Stimulated activated CD4-positive, alpha-beta T cell treated with anti-CD3 and anti-CD28 coated beads, Interleukin-4, amount 100 ng/mL, for 24 hours (primary cell): ENCODE measurements at places on chromosomes 3 and 15.
A peak's percentile ranks its signal among the peaks of the same experiment; 100 is the strongest.

GRCh38 chr15:77921664-77922063 is 155.8 kb downstream of the TBC1D2B start:
- DNase-seq, result no peak

GRCh38 chr15:61830536-61831330 is 229.5 kb downstream of the VPS13C start:
- DNase-seq, result no peak

GRCh38 chr15:70569714-70570231 is 193.6 kb downstream of the UACA start:
- no peak for DNase-seq

- DNase-seq, result no peak
These were observed 59.6 kb upstream of the ZBTB38 start for GRCh38 chr3:141308588-141309218.

DNA sequence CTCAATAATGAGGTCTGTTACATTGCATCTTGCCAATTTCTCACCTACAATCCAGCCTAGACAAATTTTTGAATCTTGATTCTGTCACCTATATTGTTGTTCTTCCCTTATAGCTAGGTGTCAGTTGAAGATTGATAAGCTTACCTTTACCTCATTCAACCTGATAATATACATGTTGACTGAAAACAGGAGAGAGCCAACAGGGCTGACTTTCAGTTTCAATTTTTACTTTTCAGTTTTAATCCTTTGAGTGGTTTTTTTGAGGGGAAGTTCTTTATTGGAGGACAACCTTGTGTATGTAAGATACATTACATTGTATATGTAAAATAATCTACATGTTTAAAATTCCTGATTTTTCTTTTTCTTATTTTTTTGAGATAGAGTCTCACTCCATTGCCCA is 5.8 kb downstream of the ATP13A5 start:
- no peak for DNase-seq

GRCh38 chr3:170584585-170585007 is 1.3 kb downstream of the SLC7A14 start:
- DNase-seq, result peak; percentile 46

GRCh38 chr3:22859618-22860017 is 343.5 kb upstream of the UBE2E2 start:
- no peak for DNase-seq

- no peak for DNase-seq
These were observed 756 bp upstream of the RMDN3 start for GRCh38 chr15:40755812-40756208.

GRCh38 chr15:50163719-50164410 is 18.1 kb upstream of the SLC27A2 start:
- DNase-seq, result no peak

- DNase-seq, result no peak
These were observed 121.0 kb upstream of the MBNL1 start for GRCh38 chr3:152147748-152148147.

DNA sequence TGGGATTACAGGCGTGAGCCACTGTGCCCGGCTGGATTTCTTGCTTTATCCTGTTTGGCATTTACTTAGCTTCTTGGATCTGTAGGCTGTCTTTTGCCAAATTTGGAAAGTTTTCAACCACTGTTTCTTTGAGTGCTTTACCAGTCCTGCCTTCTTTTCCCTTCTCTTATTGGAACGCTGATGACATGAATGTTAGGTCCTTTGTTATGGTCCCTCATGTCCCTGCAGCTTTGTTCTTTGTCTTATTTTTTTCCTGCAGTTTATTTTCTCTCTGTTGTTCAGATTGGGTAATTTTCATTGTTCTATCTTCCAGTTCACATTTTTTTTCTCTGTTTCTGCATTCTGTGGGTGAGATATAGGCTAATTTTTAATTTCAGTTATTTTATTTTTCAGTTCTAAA is 25.0 kb downstream of the SH3GL3 start:
- no peak for DNase-seq

- no peak for DNase-seq
These were observed 46.4 kb upstream of the PRICKLE2 start for GRCh38 chr3:64271631-64272030.

DNA sequence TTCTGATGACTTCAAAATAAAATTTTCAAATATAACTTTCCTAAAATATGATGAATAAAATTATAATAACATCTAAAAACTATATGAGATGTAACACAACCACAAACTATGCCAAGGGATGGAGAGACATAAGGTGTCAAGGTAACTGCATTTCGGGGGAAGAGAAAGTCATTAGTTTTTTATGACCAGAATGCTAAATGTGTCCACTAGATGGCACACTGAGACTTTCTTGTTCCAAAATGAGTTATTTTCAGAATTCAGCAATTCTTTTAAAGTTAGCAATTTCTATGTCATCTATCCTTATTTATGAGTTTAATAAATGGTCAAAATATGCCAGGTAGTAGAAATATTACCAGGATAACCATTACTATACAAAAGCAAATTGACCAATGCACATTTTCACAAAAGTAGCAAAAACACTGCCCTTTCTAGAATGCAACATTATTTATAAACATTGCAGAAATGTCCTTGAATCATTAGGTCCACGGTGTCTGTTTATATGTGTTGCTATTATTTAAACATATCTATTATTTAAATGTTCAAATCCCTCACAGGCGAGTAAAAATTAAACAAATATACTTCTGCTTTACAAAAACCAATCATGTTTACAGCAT is 374.2 kb downstream of the PLCL2 start:
- peak; percentile 29 for DNase-seq

- no peak for DNase-seq
These were observed 148.2 kb downstream of the PDE8A start for GRCh38 chr15:85129881-85130280.

DNA sequence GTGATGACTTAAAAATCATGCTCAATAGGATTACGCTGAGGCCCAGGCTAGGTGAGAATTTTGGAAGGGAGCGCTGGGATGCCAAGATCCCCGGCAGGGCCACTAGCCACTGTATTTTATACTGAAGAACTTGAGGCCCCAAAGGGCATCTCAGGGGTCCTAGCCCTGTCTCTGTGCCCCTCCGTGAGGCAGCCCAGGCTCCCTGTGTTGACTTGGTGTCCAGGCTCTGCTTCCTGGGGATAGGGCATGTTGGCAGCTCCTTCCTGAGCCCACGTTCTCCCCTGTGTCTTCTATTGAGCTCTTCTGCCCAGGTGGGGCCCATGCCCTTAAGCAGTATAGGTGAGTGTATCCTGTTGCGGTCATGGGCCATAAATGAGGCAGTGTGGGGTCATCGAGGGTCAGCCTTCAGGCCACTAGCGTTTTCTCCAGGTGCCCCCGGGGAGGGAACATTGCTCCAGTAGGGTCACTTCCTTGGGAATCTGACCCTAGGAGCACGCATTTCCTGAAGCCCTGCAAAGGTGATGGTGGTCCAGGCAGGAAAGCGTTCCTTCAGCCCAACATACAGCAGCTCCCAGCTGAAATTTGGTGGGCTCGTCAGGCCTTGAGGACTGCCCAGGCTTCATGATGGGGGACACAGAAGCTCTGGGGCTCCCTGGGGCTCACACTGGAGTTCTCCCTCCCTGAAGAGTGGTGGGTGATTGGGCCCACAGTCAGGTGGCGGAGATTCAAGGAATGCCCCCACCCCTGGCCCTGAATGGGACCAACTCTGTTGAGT is 189.4 kb downstream of the UBE3A start:
- no peak for DNase-seq

GRCh38 chr3:175777495-175777894 is 918.4 kb downstream of the NAALADL2 start:
- no peak for DNase-seq

- no peak for DNase-seq
These were observed 181.0 kb upstream of the CBLB start for GRCh38 chr3:106049821-106050220.

GRCh38 chr15:69038508-69038907 is 24.0 kb downstream of the NOX5 start:
- no peak for DNase-seq

DNA sequence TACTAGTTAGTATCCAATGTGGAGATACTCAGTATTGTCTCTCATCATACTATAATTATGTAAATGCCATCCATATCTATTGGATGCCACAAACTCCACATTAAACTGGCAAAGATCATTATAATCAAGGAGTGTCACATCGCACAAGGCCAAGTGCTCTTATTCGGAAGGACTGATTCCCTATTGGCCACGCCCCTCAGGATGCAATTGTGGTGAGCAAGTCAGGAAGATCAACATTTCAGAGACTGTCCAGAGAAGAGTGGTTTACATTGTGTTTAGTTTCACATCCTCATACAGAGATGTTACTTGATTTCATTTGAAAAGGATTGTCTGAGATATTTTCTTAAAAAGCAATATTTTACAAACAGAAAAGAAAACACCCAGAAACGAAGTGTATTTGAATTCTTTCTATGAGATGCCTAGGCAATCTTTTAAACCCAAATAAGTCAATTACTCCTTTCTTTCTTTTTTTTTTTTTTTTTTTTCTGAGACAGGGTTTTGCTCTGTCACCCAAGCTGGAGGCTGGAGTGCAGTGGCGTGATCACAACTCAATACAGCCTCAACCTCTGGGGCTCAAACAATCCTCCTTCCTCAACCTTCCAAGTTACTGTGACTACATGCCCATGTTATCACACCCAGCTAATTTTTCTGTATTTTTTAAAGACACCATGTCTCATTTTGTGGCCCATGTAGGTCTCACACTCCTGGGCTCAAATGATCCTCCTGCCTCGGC is 369.1 kb downstream of the RBMS3 start:
- DNase-seq, result no peak

DNA sequence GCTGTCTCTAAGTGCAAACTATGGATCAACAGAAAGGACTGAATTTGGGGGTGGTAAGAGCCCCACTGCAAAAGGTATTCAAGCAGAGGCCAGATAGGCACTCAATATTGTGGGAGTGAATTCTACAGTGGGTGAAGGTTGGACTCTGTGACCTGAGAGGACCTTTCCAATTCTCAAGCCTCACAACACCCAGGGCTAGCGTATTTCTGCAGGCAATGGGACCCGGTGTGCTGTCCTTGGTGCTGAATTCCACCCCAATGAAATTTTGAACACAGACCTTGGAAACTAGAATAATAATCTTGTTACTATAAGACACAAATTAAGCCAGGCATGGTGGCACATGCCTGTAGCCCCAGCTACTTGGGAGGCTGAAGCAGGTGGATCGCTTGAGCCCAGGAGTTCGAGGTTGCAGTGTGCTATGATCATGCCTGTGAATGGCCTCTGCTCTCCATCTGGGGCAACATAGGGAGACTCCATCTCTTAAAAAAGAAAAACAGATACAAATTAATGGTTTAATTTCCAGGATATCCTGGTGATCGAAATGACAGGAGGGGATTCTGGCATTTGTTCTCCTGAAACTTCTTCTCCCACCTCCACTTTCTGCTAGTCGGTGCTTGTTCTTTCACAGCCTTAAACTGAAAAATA is 135.4 kb downstream of the RAB11A start:
- DNase-seq, result no peak

DNA sequence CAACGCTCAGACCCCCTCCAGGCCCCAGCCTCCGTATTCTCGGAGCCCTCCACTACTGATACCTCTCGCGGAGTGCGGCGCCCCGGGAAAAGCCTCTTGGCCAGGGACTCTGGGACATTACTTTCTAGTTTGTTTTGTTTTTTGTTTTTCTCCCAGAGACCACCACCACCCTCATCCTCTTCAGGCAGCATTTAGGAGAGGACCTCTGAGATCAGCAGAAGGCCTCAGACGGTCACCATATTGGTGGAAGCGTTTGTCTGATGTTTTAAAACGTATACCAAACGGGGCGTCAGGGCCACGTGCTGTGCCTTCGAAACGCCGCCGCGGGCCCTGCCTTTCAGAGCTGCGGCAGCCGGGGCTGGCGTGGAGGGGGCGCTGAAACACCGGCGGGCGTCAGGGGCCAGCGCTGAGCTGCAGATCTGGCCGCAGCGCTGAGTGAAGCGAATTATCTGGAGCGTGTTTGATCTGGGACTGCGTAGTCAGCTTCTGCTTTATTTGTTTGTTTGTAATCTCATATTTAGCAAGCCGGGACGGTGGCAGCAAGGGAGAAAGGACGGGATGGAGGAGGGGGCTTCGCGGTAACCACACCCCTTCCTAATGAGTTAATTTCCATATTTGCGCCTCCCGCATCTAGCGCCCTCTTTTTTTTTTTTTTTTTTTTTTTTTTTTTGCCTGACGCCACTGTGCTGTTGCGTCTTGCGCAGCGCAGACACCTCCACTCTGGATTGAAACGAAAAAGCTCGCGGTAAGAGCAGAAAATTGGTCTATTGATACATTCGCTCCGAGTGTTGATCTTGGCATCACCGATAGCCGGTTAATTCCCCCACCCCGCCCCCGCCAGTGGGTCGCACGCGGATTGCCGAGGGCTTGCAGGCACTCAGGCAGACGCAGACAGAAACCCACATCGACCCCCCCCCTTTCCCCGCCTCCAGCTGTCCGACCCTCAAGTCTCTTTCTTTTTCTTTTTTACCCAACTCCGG is 14.9 kb downstream of the SOX2 start:
- no peak for DNase-seq

- DNase-seq, result no peak
These were observed 81.1 kb downstream of the RAD18 start for GRCh38 chr3:8882171-8882593.
